NCI-H1048 (cell line): ENCODE measurements at places on chromosomes 13 and 19.
A peak's percentile ranks its signal among the peaks of the same experiment; 100 is the strongest.

DNA sequence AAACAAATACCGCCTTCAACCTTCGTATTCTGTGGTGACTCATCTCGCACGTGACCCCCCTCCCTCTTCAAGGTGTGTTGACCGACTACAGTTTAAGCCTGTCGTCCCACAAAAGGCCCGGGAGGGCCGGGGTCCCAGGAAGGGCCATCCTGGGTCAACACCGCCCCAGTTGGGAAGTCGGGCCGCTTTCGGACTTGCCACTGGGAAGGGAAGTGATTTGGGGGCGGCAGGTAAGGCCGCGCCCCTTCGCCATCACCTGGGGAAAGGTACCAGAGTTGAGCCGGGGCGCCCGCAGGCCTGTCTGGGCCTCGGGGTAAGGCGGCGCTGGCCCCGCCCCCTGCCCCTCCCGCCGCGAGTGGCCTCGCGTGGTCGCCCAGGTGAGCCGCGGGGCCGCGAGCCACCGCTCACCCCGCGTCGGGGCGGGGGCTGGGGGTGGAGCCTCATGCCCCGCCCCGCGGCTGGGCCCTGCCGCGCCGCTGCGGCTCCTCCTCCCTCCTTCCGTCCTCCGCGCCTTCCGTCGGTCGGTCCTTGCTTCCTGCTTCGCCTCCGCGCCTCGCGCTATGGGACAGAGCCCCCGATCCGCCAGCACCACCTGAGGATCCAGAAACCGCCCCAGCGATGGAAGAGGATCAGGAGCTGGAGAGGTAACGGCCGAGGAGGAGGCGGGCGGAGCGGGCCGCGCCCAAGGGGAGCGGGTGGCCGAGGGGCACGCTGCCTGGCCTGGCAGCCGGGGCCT, at the start of gene POLR1D:
Gene POLR1D (plus strand): TSS at position 527 of the 736 bp plus-strand sequence. CDS start 92 bp downstream, at position 619.
- DNase-seq: peak; percentile 66

GRCh38 chr19:20325151-20325550, 158.1 kb downstream of the ZNF486 start:
- no peak for DNase-seq

DNA sequence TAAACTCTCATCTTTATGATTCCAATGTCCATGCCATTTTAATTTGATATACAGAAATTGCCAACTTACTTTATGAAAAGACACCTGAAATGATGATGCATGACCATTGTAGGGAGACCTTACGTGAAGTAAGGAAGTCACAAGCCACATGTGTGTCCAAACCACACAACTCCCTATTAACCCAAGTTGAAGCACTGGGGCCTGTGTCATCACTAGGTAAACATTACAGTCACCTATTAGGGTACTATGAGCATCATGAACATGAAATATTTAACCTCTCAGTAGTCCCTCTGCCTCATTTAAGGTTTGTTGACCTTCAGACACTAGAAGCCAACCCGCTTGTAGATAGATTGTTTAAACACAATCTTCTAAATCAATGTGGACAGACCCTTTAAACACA, 576.9 kb downstream of the IRS2 start:
- no peak for DNase-seq

DNA sequence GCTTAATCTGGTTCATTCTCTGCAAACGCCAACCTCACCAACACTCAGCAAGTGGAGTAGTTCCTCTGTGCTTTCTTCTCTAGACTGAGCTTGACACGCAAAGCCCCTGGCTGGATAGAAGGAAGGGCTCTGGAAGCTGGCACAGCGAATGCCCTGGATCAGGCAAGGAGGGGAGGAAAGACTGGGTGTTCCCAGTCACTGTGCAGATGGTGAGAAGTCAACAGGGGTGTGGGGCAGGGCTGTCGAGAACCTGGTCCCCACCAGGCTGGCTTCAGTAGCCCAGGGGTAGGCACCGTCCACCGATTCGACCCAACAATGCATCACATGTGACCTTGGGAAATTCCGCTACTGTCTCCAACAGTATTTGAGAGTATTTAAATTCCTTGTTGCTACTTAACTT, 65.5 kb downstream of the TSHZ3 start:
- no peak for DNase-seq

GRCh38 chr13:71493189-71493588, 373.8 kb downstream of the DACH1 start:
- no peak for DNase-seq

- no peak for DNase-seq
Observed at GRCh38 chr13:36261976-36262375, 35.6 kb downstream of the CCDC169 start.

GRCh38 chr19:4089400-4089908, 22.8 kb upstream of the ZBTB7A start:
- DNase-seq: no peak

- DNase-seq: no peak
Observed at GRCh38 chr19:43441716-43442115, 23.7 kb downstream of the LYPD3 start.

DNA sequence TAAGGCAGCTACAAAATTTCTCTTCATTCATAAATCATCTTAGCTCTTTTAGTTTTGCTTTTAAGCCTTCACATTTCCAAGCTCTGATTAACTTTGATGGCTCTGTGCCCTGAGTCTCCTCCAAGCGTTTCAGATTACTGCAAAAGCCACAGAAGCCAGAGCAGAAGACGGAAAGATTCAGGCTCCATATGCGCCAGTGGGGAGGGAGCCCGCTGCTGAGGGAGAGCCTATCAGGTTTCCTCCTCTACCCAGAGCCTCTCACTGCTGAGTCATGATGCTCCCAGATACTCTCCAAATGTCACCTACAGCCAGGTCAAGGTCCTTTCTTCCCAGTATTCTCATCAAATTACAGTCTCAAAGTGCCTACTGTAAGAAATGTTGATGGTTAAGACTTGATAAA, 193.6 kb downstream of the RAP2A start:
- DNase-seq: no peak

DNA sequence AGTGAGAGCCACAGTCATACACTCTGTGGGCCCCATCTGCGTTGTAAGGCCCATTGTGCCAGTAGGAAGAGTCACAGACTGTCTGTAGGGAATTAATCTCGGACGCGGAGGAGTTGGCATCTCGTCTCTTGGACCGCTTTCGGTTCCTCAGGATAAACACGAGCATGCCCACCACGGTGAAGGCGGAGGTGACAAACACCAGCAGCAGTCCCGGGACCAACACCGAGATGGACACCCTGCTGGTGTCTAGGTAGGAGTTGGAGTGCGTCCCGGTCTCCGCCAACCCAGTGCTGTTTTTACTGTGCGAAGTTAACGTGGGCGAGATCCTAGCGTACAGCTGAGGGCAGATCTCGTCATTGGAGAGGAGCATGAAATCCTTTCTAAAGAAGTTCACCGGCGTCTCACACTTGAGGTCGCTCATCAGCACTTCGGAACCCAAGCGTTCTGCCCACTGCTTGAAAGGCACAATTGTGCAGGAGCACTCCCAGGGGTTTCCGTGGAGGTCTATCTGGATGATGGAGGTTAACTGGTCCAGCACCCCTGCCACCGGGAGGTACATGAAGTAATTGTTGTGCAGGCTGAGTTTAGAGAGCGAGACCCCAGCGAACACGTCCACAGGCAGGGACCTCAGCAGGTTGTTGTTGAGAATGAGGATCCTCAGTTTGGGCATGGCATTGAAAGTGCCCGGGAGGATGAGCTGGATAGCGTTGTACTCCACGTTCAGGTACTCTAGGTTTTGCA, 2.7 kb downstream of the SLITRK1 start:
- DNase-seq: no peak

GRCh38 chr13:49262634-49263033, 14.9 kb downstream of the CDADC1 start:
- no peak for DNase-seq

- no peak for DNase-seq
Observed at GRCh38 chr19:48310227-48310626, 15.1 kb upstream of the EMP3 start.

- DNase-seq: no peak
Observed at GRCh38 chr13:39699274-39699673, 43.8 kb downstream of the COG6 start.

GRCh38 chr13:94992036-94992960, 280.0 kb upstream of the SOX21 start:
- no peak for DNase-seq

DNA sequence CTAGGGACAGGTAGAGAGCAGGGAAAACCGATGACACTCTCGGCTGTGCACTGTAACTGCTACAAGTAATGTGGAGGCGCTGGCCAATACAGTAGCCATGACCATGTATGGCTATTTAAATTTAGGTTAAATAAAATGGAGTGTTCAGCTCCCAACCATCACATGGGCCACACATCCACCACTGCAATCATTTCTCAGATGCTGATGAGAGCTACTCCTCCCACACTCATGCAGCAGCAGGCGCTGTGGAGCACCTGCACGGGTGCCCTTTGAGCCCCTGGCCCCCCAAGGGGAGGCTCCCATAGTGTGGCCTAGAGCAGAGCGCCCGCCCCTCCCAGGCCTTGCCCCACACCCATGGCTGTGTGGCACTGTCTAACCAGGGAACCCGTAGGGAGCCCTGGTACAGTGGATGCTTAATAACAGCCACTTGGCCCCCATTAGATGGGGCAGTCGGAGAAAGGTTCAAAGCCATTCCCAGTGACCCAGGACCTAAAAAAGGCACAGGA, 6.0 kb downstream of the ACP4 start:
- DNase-seq: no peak

DNA sequence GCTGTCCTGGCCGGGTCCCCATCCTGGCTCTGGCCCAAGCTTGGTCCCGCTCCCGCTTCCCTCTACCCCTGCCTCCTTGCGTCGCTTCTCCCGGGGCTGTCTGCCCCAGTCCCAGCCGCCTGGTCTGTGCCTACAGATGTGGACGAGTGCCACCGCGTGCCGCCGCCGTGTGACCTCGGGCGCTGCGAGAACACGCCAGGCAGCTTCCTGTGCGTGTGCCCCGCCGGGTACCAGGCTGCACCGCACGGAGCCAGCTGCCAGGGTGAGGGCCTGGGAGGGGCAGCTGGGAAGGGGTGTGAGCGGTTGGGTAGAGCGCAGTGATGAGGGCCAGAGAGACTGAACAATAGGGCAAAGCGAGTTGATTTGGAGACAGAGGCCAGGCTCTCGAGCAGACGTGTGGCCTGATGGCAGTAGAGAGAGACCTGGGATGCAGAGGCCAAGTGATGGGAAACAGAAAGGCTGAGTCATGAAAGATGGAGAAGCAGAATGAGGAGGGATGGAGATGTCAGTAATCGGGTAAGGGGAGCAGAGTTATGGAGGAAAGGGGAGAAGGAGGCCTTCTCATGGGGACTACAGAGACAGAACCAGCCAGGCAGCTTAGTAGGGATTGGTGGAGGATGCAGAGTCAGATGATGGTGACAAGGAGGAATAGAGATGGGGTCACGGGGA, 9.4 kb downstream of the LTBP4 start:
- DNase-seq: no peak

- no peak for DNase-seq
Observed at GRCh38 chr19:42285541-42285941, 16.4 kb upstream of the PRR19 start.

DNA sequence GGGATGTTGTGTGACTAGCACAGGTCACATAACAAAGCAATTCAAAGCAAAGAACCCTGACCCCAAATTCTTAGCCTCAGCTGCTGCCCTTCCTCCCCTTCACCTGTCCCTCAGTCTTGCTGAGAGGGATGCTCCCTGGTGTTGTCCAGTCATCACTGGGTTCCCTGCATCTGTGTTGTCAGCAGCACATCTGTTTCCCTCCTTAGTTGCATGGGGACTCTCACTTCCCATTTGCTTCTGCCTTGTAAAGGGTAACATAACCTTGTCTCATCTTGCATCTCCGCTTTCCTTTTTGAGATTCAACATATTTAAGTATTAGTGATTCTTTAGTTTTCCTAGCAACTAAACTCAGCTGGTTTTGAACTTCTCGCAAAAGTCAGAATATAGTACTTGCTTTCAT, 54.0 kb downstream of the SPATA13 start:
- no peak for DNase-seq
